Activated CD8-positive, alpha-beta memory T cell treated with anti-CD3 and anti-CD28 coated beads for 4 hours (primary cell): ENCODE measurements at places on chromosomes 2 and 18.

GRCh38 chr18:74501386-74501785 is 5.2 kb downstream of the CNDP2 start:
- no peak for DNase-seq

GRCh38 chr18:50947899-50948298 is 19.9 kb upstream of the ELAC1 start:
- DNase-seq, result no peak

GRCh38 chr2:143183804-143184463 is 54.7 kb downstream of the ARHGAP15 start:
- DNase-seq, result no peak

- no peak for DNase-seq
Observed at GRCh38 chr2:200620606-200621390, 35.0 kb downstream of the AOX1 start.

- no peak for DNase-seq
Observed at GRCh38 chr2:44443517-44443916, 81.8 kb downstream of the CAMKMT start.

DNA sequence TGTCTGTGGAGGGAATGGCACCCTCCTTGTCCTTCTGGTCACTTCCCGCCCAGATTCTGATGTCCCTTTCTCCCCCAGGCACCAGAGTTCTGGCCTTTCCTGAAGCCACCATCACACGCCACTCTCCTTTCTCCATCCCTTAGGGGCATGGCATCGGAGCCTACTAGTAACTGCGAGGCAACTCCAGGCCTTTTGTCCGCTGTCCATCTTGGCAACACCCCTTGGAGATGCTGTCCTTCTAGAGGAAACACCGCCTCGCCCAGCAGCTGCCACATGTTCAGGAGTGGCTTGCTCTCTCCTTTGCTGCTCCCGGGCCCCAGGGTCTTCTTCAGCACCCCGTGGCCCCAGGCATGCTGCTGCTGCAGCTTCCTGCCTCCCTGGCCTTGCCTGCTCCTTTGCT is 267.0 kb downstream of the SRBD1 start:
- DNase-seq, result no peak

- no peak for DNase-seq
Observed at GRCh38 chr2:111702804-111703196, 181.2 kb downstream of the ANAPC1 start.

DNA sequence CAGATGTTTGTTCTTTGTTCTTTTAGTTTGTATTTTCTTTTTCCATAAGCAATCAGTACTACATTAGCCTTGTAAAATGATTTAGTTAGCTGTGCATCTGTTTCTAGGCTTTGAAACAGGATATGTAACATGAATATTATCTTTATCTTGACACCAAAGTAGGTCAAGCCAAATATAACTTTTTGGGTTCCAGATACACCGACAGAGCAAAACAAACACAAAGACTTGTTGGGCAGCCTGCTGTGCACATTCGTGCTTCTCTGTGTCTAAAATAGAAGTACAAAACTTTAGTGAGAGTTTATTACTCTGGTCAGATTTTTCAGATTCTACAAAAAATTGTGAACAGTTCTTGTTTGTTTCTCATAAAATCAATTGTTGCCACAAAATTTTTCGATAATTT is 1059.3 kb upstream of the GYPC start:
- no peak for DNase-seq

DNA sequence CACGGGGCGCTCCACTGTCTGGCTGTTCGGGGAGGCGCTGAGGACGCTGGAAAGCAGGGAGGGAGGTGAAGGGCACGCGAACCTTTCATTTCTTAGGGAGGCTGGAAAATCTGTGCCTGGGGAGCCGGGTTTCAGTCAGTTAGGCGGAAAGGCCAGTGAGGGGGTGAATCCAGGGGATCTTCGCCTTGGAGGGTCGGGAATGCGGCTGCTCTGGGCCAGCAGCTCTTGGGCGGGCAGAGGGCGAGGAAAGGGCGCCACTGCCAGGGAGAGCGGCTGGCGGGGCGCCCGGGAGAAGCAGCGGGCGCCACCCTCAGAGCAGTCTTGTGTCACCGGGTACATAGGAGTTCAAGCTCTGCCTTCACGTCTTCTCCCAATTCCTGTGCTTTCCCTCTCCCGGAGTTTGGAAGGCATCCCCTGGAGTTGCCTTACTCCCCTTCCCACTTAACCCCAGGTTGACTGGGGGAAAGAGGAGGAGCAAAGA is 1.4 kb downstream of the CCDC85A start:
- DNase-seq, result no peak

GRCh38 chr2:53473775-53474311 is 293.8 kb upstream of the CHAC2 start:
- DNase-seq, result no peak

DNA sequence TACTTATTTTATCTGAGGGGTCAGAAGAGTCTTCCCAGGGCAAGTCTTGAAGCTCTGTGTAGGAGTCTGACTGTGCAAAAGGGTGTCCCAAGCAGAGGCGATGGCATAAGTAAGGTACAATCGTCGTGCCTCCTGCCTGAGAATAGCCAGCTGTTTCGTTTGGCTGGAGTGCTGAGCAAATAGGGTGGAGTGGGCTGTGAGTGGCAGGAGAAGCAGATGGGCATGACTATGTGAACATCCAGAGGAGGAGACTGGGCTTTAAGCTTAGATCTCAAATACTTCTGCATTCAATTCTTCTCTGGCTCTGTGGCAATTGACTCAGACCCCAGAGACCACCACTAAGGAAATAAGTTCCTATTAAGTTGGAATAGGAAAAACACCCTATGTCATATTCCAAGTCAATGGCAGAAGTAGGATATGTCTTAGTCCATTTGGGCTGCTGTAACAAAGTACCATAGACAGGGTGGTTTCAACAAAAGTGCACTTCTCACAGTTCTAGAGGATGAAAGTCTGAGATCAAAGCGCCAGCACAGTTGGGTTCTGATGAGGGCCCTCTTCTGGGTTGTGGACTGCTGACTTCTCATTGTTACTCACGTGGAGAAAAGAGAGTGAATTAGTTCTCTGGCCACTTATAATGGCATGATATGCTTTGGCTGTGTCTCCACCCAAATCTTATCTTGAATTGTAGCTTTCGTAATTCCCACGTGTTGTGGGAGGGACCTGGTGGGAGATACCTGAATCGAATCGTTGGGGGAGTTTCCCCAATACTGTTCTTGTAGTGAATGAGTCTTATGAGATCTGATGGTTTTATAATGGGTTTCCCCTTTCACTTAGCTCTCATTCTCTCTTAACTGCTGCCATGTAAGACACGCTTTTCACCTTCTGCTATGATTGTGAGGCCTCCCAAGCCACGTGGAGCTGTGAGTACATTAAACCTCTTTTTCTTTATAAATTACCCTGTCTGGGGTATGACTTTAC is 120.2 kb downstream of the LPIN1 start:
- no peak for DNase-seq

GRCh38 chr18:64699081-64699480 is 550.2 kb upstream of the LINC00305 start:
- no peak for DNase-seq

- no peak for DNase-seq
Observed at GRCh38 chr2:7033136-7033960, 116.1 kb downstream of the RNF144A start.

DNA sequence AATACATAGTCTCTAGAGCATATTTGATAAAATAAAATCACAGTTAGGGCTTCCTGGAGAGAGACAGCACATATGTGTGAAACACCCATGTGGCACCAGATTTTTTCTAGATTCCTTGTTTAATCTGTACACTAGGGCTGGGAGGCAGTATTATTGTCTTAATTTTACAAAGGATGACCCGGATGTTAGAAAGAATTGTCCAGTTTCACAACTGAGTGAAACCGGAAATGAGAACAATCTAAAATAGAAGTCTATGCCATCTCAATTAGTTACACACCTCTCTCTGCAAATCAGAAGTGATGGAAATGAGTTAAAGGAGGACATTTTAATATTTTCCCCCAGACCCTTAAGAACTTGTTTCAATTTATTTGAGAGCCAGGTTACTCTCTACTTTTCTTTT is 463.7 kb upstream of the DSEL start:
- no peak for DNase-seq

DNA sequence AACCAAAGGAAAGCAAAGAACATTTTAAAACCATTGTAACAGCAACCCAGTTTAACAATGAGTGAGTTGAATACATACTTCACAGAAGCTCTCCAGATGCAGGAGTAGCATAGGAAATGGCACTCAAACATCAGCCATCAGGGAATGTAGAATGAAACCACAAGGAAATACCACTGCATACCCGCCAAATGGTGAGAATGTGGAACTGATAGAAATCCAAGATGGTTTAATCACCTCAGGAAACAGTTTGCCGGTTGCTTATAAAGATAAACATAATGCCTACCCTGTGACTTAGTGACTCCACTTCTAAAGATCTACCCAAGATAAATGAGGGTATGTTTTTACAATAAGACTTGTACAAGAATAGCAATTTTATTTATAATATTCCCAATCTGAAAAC is 132.0 kb downstream of the GALNT1 start:
- DNase-seq, result no peak

DNA sequence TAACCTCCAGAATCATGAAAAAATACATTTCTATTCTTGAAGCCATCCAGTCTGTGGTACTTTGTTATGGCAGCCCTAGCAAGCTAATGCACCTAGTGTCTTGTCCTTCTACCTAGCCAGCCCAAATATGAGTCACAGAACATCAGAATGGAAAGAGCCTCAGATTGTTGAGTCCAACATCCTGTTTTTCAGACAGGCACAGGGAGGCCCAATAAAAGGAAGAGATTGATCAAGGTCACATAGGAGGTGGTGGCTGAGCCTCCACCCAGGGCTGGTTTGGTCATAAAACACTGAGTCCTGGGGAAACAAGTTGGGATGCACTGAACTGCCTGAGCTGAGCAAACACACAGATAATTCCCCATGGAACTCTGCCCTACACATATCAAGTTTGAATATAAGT is 195.5 kb downstream of the TTC32 start:
- no peak for DNase-seq

DNA sequence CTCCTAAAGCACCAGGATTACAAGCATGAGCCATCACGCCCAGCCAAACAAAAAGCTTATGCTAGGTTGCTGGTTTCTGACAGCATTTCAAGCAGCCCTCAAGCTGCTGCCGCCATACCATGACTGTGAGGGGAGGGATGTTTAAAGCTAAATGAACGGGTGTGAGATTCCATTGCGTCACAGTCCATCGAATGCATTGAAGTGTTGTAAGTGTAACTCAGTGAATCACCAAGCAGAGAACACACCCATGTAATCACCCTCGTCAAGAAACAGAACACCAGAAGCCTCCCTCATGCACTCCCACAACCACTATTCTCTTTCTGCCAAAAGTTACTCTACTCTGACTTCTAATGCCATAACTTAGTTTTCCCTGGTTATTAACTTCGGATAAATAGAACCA is 32.8 kb upstream of the MC5R start:
- DNase-seq, result no peak

DNA sequence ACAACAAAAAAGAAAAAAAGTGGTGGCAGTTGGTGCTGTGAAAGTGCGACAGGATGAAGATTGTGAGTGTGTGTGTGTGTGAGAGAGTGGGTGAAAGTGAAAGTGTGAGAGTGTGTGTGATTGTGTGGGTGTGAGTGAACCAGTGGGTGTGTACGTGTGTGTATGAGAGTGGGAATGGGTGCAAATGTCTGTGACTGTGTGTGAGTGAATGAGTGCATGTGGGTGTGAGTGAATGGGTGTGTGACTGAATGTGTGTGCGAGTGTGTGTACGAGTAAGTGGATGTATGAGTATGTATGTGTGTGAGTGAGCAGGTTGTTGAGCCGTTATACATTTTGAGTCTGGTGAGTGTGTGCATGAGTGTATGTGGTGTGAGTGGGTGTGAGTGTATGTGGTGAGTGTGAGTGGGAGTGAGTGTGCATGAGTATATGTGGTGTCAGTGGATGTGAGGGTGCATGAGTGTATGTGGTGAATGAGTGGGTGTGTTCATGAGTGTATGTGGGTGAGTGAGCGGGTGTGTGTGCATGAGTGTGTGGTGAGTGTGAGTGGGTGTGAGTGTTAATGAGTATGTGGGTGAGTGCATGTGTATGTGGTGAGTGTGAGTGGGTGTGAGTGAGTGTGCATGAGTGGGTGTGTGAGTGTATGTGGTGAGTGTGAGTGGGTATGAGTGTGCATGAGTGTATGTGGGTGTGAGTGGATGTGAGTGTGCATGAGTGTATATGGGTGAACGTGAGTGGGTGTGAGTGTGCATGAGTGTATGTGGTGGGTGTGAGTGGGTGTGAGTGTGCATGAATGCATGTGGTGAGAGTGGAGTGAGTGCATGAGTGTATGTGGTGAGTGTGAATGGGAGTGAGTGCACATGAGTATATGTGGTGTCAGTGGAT is 69.3 kb upstream of the HPCAL1 start:
- DNase-seq, result no peak

DNA sequence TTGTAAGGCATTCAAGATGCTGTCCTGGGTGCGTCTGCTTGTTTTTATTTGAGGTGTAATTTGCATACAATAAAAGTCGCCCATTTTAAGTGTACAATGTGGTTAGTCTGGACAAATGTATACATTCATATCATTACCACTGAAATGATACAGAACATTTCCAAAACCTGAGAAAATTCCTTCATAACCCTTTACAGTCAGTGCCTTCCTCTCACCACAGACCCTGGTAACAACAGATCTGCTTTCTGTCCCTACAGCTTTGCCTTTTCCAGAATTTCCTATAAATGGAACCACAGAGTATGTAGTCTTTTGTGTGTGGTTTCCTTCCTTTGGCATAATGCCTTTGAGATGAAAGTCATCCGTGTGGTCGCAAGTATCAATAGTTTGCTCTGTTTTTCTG is 45.8 kb upstream of the NFU1 start:
- no peak for DNase-seq

DNA sequence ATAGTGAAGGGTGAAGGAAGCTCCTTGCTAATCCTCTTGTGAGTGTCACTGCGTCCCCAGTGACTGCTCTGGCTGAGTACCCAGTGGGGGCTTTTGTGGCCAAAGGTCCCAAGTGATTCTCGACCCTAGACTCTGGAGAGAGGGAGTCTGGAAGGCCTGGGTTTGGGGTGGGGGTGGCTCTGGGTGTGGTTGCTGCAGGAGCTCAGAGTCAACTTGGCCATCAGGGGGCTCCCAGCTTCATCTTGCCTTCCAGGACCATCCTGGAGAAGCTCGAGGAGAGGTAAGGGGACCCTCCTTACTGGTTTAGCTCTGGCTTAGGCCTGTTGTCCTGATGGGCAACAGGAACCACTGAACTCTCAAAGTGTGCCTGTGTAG is 592 bp downstream of the PSD4 start:
- DNase-seq, result no peak

- no peak for DNase-seq
Observed at GRCh38 chr18:7859122-7859521, 292.0 kb downstream of the PTPRM start.

DNA sequence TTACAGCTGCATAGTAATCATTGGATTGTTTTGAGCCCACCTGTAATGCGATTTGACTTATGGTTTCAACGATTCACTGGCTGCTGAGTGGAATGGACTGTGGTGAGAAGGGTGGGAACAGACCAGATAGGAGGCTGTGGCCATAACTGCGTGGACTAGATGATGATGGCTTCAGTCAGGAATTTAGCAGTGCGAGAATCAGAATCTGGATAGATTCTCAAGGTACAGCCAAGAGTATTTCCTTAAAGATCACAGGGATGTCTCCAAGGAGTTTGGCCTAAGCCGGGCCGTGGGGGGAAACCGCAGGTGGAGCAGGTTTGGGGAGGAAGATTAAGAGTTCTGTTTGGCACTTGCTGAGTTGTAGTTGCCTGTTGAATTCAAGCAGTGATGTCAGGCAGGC is 44.0 kb upstream of the CHMP1B start:
- DNase-seq, result no peak
